ENCODE measurements at places on chromosomes 16 and 17. TPM values are rescaled to one million over a fixed set of nuclear protein-coding genes. Genes with fewer than 3 reads are reported as not detected.

The TIMM22 gene
- 16.2 TPM for total RNA-seq

The ATP2A1 gene
- 0.72 TPM for total RNA-seq

The CACNA1G gene
- total RNA-seq, result 4.8 TPM

DNA sequence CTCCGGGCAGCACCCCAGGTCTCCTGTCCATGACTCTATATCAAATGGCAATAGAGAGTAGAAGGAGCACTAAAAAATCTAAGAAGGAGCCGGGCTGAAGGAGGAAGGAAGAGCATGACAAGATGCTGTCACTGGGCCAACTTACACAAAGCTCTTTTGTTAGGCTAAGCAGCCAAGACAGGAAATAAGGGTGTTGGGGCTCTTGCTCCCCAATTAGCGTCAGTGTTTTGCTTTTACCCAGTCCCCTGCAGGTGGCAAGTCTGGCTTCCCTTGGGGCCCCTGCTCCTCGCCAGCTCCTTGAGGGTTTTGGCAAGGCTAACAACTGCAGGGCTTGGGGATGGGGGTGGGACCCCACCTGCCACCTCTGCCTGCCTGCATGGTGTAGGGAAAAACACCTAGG lies 120.5 kb downstream of the CCT6B start:
- H3K4me1 ChIP-seq, result no peaks in the 10 kb centered on the region
- H3K4me3 ChIP-seq, result no peak overlapping the region
- H3K27ac ChIP-seq, result no peak overlapping the region
- no peaks in the 10 kb centered on the region for H3K36me3 ChIP-seq

- DNase-seq, result no peak
- H3K27ac ChIP-seq, result no peak overlapping the region
- H3K36me3 ChIP-seq, result no peaks in the 10 kb centered on the region
- H3K27me3 ChIP-seq, result peaks cover 31% of the 10 kb centered on the region
- H3K4me3 ChIP-seq, result no peak overlapping the region
- H3K4me1 ChIP-seq, result no peaks in the 10 kb centered on the region
Observed at GRCh38 chr17:45951941-45952340, 47.1 kb upstream of the STH start.

DNA sequence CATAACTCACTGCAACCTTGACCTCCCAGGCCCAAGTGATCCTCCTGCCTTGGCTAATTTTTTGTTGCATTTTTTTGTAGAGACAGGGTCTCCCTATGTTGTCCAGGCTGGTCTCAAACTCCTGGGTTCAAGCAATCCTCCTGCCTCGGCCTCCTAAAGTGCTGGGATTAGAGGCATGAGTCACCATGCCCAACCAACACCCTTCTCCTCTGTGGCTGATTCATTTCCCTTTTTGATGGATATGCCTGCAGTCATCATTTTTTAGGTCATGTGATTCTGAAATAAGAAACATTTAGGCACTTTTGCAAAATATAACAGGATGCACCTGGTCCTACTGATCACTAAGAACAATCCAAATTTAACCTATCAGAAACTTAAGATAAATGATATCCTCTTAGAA lies 44.0 kb upstream of the YPEL2 start:
- H3K4me1 ChIP-seq, result no peaks in the 10 kb centered on the region
- H3K27me3 ChIP-seq, result no peaks in the 10 kb centered on the region
- H3K36me3 ChIP-seq, result no peaks in the 10 kb centered on the region

All from hepatocyte (in vitro differentiated cells).